ENCODE measurements at places on chromosomes 6 and 20.

DNA sequence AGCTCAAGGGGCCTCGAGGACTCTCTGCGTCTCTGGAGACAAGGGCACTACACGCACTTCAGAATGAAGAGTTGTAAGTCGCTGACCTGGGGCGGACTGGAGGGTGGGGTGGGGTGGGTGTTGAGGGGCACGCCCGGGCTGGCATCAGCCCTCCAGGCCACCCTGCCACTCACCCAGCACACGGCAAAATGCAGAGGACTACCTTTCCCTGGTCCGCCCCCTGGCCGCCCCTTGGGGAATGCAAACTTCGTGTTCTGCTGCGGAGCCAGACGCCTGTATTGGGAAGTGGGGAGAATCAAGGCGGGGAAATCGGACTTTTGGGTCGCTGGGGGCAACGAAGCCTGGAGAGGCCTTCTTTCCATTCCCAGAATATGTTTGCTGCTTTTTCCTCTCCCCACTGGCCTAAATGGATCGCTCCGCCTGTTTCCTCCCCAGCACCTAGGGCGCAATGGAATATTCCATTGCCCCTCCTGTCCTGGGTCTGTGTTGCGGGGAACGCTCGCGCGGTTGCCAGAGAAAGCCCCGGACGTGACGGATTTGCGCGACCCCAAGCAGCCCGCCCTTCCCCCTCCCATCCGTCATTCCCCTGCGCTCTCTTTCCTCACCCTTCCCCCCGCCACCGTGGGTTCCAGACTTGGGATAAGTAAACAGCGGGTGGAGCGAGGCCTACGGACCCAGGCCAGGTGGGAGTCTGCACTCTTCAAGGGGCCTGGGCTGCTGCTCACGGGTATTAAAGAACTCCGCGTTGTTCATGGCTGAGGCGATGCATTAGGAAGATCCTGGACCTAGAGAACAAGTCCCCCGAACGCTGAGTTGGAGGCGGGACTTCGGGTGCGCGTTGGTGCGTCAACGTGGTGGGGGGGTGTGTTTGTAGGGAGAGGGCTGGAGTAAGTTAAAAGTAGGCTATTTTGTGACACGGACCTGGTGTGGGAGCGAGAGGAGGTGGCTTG lies at the start of gene PPT2:
TSS of gene PPT2 (plus strand) at position 578 of the 950 bp plus-strand sequence. CDS start 454 bp downstream, outside the sequence.
- DNase-seq = peak; percentile 78

DNA sequence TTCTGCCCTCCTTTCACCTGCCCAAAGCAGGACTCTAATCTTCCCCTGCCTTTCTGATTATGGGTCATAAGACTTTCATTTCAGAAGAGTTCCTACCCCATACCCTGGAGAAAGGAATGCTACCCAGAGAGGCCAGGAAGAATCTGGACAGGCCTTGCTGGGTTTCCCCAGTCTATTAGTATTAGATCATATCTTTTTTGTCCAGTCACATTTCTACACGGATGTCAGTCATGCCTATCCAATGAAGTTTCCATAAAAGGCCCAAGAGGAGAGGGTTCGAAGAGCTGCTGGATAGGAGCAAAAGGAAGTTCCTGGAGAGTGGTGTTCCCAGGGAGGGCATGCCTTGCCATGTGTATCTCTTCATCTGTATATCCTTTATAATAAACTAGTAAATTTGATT lies 3.2 kb downstream of the POLH start:
- DNase-seq = no peak

DNA sequence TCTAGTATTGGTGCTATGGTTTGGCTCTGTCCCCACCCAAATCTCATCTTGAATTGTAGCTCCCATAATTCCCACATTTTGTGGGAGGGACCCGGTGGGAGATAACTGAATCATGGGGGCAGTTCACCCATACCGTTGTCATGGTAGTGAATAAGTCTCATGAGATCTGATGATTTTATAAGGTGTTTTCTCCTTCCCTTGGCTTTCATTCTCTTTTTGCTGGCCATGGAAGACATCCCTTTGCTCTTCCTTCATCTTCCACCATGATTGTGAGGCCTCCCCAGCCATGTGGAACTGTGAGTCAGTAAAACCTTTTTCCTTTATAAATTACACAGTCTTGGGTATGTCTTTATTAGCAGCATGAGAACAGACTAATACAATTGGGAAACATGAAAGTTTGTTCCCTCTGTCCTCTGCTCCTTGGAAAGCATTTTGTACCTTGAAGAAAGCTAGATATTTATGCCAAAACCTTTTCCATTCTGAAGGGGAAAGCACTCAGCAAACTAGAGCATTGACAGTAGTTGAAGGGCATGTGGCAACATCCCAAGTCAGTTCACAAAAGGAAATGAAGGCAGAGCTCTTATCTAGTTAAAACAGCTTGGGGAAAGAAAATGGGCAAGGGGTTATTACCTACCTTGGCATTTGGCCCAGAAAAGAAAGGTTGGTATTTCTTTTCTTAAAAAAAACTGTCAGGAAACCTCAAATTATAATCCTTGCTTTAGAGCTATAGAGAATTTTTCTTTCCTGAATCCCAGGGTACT lies 10.7 kb upstream of the TNFAIP3 start:
- DNase-seq = no peak

DNA sequence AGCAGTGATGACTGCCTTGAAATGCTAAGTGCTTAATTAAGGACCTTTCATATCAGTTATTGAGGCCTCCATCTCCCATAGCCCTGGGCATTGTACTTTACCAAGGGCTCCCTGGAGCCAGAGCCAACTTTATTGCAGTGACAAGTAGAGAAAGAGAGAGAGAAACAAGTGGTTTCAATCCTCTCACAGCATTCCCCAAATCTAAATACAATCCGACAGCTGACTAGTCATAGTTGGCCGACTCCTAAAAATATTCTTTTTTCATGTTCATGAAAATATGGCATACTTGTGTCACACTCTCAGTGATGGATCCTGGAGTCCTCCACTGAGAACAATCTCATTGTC lies 127.0 kb upstream of the TFAP2D start:
- DNase-seq = no peak

DNA sequence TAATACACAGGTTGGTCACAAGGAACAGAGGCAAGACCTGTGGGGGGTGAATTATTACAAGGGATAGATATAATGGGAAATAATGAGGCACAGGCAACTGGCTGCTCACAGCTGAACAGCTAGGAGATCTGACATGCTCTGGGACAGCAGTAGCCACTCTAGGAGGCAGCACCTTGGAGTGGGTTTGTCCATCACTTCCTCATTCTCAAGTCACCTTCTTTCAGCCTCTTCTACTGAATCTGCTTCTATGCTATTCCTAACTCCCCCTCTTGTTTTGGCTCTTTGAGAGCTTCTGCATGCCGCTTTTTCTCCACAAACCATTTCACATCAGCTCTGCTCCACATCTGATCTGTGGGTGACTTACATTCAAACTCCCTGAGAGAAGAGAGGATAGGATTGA lies 345.5 kb upstream of the MAP3K7 start:
- DNase-seq = no peak

- peak; percentile 41 for DNase-seq
Measured at GRCh38 chr6:27630727-27631608, 158.1 kb upstream of the ZNF184 start.

- DNase-seq = no peak
Measured at GRCh38 chr6:119343167-119343566, 6.4 kb downstream of the MAN1A1 start.

- no peak for DNase-seq
Measured at GRCh38 chr6:41732591-41733359, 2.6 kb downstream of the TFEB start.

DNA sequence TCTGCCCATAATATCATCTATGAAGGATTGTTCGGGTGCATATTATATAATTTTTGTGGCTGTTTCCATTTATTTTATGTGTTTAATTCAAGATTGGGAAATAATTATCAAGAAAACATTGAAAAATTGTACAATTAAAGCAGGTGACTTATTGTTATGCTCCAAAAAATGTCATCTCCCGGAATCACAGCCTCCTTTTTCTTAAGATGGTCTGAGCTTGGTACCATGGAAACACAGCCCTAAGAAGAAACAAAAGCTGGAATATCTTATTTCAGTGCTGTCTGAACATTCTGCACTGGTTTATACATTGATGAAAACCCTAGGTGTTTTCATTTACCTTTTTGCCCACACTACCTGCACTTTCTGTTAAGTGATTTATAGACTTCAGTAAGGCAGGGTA lies 367.2 kb downstream of the ARHGAP18 start:
- no peak for DNase-seq

GRCh38 chr20:61126369-61127195 lies 125.5 kb upstream of the CDH4 start:
- DNase-seq = no peak

DNA sequence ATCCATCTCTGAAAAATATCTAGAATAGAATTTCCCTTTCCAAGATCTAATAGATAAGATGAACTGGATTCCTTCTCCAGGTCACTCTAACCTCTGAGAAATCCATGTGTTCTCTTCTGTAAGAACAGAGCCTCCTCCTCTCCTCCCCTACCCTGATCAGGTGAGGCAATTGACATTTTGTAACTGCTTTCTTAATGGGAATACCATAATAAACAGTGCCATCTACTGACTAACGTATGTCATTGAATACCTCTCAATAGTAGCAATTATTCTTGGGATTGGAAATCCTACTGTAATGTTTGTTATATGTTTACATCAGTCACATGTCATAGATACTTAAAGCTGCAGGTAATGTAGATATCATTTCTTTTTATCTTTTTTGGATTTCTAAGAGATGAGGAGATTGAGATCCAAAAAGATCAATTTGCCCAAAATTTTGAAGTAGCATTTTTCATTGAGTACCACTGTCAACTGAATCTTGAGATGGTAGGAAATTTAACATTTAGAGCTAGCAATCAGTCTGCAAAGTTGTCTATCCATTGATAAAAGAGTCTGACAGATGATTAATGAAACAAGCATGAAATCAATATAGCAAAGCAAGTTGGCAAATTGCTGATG lies 365.8 kb upstream of the HSF2 start:
- peak; percentile 35 for DNase-seq

Measured in COLO829 (cell line).